Stimulated activated CD4-positive, alpha-beta T cell treated with anti-CD3 and anti-CD28 coated beads, Interleukin-1b, Interleukin-23, amount 100 ng/mL, for 1 hour (primary cell): ENCODE measurements at places on chromosomes 12 and 14.

DNA sequence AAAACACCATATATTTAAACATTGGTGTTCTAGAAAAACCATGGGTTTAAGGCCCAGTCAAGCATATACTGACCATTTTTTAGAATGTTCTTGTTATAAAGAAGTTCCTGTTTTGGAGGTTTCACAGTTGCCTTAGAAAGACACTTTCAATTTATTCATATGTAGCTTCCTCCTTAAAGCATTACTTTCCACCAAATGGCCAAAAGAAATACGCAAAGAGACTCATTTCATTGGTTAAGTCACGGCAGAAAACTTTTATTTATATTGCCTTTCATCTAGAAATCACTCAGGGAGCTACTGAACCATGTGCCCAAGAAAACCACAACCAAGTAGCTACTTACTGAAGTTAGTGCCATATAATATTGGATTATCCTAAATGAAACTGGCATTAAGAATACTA is 40.0 kb downstream of the MYBPC1 start:
- no peak for DNase-seq

- no peak for DNase-seq
These were observed 687 bp downstream of the RAB35 start for GRCh38 chr12:120115692-120116440.

DNA sequence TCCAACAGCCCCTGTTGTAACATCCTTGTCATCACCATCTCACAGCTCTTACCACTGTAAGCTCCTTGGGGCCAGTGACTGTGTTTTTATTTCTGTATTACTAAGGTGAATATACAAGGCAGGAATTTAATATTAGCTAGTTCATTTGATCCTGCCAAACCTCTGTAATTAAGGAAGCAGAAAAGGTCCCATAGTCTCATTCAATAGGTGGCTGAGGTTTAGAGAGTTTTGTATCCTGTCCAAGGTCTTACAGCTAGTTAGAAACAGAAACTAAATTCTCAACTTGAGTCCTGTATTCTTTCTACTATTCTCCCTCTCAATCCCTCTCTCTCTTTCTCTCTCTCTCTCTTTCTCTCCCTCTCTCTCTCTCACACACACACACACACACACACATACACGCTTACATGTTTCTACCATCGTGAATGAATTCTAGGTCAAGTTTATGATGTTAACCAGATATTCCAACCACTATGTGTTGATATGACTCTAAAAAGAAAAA is 543 bp upstream of the GLIPR1 start:
- DNase-seq = no peak

DNA sequence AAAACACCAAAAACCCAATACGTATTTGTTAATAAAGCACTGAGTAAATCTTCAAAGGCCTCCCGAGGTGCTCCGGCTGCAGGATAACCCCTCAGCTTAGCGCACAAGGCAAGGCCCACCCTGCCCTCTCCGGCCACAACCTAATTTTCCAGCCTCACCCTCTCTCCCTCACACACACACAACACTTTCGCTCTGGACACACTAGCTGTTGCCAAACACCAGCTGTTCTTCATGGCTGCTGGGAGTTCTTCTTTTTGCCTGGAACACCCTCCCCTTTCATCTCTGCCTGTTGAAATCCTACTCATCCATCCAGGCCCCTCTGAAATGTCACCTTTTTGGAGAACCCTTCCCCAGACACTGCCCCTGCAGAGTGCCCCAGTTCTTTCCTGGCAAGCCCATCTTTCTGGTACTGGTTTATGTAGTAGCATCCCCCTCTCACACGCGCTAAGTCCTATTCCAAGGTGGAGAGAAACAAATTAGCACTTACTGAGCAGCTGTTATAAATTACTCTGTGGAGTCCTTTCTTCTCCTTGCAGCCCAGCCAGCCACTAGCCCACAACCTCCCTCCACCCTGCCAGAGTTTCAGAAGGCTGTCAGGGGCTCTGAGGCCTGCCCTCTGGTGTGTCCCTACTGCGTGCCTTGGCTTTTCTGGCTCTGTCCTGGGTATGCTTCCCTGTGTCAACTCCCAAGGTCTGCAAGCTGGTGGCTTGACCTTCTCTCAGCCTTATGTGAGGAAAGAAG is 805 bp upstream of the CRACR2A start:
- DNase-seq = no peak

GRCh38 chr12:92261071-92261470 is 115.4 kb upstream of the BTG1 start:
- DNase-seq = no peak

GRCh38 chr14:55733599-55733998 is 153.6 kb downstream of the KTN1 start:
- DNase-seq = no peak

DNA sequence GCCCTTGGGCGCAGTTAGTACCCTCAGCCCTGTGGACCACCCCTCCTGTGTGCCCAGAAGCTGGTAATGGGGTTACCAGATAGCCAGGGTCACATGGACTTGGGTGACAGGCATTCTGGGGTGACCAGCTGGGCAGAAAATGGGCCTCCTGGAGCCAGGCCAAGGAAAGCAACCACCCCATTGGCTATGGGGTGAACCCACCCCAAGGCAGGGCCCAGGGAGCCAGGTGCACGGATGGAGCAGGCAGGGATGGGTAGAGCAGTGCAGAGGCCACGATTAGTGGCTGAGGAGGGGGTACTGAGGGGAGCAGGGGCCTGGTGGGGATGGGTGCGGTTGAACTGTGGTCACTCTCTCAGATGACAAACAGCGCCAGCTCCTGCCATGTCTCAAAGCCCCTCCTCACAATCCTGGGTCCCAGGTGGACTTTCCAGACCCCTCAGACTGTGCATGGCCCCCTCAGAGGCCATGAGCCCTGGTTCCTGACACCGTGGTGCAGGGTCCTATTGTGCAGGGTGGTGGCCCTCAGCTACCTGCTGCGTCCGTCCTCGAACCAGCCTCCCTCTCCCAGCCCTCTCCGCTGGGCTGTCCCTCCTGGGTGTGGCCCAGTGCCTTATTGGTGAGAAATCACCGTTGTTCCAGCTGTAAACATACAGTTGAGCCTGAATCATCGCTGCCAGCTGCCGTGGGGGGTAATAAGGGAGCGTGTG is 23.4 kb upstream of the BEGAIN start:
- DNase-seq = no peak

GRCh38 chr12:57717131-57717530 is 21.4 kb downstream of the AGAP2 start:
- DNase-seq = no peak
